Stimulated activated CD8-positive, alpha-beta memory T cell treated with anti-CD3 and anti-CD28 coated beads, Interleukin-4, amount 100 ng/mL, for 1 hour (primary cell): ENCODE measurements at places on chromosomes 12 and 14.

DNA sequence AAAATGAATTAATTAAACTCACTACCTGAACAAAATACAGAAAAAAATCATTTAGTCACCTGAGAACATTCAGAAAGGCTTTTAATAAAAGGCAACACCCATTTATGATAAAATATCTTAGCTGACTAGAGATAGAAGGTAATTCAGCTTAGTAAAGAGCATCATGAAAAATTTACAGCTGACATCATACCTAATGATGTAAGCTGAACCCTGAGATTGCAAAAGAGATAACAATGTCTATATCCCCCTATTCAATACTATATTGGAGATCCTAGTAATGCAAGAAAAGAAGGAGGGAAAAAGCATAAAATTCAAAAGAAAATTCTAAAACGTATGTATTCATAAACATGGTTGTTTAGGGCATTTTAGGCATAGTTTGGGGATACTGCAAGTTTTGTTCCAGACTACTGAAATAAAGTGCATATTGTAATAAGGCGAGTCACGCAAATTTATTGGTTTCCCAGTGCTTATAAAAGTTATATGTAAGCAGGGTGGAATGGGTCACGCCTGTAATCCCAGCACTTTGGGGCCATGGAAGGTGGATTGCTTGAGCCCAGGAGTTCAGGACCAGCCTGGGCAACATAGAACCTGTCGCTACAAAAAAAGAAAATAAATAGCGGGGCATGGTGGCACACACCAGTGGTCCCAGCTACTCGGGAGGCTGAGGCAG lies 292.0 kb downstream of the FBXL14 start:
- no peak for DNase-seq

DNA sequence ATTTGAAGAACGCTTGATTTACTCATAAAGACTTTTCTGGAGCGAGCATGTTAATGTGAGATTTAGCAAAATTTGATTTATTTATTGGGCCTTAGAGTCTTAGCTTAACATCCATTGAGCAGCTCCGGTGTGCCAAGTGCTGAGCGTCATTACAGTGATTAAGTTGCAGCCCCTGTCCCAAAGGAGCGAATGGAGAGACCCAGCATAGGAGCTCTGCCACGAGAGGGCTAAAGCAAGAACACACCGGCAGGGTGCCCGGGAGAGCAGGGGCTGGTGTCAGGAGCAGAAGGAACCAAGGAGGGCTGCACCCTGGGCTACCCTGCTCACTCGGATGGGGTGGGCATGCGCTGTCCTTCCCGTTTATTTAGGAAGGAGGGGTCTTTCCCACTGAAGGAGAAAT lies 50.6 kb downstream of the PPP2R5C start:
- DNase-seq: no peak

DNA sequence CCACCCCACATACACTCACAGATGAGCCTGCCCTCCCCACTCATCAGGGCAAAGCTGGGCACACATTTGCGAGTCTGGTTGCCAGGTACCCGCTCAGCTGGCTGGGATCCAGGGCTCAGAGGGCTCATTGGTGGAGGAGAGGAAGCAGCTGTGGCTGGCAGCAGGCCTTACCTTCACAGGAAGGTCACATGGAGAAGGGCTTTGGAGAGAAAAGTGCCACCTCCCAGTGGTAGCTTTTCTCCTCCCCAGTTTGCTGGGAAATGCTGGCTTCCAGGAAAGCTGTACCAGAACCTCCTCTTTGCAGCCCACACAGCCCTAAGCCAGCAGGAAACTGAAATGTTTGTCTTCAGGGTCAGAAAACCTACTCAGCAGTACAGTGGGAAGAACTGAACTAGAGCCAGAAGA lies 55.6 kb downstream of the LGMN start:
- no peak for DNase-seq

DNA sequence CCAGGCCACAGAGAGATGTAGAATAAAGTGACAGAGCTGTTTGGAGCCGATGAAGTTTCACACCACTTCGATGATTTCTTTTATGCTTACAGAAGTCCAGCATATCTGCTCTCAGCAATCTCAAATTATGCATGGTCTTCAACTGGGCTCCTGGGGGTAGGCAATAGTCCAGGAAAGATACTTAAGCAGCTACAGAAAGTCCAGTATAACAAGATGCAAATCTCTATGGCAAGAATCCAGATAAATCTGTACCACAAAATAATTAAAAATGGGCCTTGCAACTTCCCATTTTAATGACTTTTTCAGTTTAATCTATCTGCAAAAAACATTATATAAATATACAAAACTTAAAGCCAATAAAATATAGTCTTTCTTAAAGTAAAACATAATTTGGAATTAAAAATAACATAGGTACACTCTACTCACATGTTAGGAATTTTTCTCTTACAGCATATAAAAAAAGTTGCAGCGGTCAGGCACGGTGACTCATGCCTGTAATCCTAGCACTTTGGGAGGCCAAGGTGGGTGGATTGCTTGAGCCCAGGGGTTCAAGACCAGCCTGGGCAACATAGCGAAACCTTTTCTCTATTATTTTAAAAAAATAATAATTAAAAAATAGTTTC lies 20.5 kb upstream of the RAD51AP1 start:
- DNase-seq: no peak

- no peak for DNase-seq
Measured at GRCh38 chr12:46400406-46400805, 27.8 kb upstream of the SLC38A2 start.

DNA sequence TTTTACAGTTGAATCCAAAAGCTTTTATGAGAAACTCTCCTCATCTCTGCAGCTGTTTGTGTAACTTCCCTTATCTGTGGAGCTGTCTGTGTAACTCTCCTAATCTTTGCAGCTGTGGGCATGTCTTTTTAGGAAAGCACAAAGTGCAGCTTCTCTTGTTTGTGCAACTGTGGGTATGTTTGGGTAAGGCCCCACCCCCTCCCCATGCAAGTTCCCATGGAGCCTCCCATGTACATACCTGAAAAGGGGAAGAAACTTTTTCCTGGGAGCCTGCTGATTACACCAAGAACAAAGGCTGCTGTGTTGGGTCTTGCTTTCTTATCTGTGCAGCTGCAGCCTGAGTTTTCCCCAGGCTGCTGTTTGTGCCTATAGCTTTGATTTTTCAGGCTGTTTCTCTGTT lies 42.7 kb upstream of the CDKN3 start:
- DNase-seq: no peak

DNA sequence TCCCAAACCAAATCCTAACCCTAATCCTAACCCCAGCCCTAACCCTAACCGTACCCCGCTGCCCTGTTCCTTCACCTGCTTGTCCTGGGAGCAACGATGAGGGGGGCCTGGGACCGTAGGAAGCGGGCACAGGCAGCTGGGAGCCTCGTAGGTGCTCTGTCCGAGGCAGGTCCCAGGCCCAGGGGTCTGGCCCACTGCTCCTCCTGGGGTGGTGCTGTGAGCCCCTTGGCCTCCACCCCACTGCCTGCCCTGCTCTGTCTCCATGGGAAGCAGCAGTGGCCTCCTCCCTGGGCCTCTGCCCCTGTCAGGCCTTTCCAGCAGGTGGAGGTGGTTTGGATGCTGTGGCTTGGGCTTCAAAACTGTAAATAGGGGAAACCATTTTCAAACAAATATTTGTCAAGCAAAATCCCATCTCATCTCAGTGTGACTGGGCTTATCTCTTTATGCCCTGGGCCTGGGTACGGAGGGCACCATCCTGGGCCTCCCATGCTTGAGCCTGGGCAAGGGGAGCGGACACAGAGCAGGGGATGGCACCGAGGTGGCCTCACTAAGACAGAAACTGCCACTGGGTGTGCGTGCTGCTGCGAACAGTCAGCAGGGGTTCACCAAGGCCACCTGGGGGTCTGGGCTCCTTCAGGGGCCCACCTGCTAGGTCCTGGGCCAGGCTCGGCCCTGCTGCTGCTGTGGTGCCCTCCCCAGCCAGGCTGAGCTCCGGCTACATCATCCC lies 3.7 kb upstream of the BEGAIN start:
- DNase-seq: no peak

- DNase-seq: no peak
Measured at GRCh38 chr14:81068176-81068782, 112.9 kb downstream of the TSHR start.

- DNase-seq: no peak
Measured at GRCh38 chr12:41234692-41235091, 46.6 kb downstream of the PDZRN4 start.

- DNase-seq: no peak
Measured at GRCh38 chr12:14191612-14192011, 173.9 kb upstream of the ATF7IP start.

GRCh38 chr12:102415515-102415914 lies 64.8 kb downstream of the IGF1 start:
- DNase-seq: no peak

DNA sequence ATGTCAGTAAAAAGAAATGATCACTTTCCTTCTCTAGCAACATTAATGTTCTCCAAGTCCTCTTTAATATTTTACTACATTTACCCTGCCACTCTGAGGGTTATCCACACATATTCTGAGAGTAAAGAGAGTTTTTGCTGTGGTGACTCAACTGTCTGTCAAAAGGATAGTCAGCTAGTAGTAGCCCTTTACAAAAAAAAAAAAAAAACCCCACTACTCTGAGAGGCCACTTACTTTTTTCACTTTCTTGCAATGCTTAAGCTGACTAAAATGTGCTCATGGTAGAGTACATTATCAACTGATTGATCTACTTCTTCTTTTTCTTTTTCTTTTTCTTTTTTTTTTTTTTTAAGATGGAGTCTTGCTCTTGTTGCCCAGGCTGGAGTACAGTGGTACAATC lies 27.6 kb upstream of the PPM1A start:
- no peak for DNase-seq

GRCh38 chr14:28653521-28653920 lies 113.1 kb upstream of the FOXG1 start:
- DNase-seq: no peak

DNA sequence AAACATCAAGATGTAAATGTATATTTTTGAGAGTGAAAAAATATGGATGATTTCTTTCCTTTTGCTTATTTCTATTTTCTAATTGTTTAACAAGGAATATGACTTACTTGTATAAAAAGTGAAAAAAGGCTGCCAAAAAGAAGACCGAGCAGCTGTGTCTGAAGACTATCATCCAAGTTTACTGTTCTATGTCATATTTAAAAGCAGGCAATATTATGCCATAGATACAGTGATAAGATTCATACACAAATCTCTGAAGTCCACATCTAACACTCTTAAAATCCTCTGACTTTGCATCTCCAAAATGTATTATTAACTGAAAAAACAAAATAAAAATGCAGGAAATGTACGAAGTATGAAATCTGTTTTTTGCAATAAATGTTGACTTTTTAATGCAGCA lies 109.1 kb downstream of the SEC23A start:
- DNase-seq: no peak

DNA sequence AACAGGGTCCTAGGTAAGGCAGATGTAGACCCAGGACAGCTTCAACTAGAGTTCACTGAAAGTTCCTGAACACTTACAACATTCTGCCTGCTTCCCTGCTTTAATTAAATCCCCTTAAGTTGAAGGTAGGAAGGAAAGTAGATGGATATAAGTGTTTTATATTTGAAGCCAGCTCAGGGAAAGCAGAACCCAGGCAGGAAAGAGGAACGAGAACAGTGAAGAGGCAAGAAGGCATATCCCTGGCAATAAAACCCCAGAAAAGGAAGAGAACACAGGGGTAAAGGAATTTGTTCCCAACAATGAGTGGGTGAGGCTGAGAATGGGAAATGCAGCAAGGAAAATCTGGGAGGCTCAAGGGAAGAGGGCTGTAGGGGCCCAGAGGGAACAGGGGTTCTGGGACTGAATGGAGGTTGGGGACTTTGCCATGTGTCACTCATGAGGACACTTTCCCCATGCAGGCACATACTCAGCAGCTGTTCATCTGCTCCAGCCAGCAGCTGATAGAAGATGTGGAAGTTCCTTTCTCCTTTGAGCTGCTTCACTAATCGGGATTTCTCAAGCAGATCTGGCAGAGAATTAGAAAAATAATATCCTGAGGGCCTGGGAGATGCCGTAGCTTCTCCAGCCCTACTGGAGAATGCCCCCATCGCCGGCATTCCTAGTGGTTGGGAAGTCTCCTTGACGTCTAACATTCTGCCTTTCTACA lies 3.7 kb downstream of the MYO1A start:
- no peak for DNase-seq

DNA sequence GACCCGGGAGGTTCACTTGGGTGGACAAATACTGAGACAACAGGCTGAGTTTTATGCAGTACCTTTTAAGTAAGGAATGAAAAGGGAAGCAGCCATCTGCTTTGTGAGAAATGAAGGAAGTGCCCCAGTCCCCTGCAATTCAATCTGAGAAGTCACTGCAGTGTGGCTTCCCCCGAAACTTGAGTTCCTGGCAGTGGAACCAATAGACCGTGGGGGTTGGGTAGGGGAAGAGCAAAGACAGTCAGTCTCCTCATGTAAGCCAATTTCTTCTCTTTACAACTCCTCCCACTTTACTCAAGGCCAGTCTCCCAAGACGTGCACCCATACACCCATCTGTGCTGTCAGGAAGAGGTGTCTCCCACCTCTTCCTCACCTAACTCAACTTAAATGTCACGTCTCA lies 206.5 kb downstream of the BCAT1 start:
- no peak for DNase-seq

DNA sequence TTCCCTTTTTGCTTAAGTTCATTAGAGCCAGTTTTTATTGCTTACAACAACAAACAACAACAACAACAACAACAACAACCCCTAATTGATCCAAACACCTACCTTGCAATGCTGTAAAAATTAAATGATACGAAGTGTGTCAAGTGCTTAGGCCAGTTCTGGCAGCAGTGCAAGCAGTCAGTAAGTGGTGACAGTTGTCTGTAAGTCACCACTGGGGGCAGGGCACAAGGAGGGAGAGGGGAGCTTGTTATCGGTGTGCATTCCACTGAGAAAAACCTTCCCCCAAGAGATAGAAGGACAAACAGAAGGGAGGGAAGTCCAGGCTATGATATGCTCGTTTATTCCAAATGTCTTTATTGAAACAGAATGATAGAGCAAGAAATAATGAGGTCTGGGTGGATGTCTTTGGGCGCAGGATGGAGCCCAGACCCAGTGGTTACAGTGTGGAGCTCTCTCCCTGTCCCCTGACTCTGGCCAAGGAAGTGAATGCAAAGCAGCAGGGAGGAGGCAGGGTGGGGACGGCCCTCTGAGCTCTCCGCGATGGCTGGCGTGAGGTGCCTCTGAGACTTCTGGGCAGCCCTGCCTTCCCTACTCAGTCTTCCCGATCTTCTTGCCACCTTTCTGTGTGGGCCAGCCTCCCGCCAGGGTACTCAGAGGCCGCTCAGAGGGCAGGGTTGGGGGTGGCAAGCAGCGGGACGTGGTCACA lies 6.5 kb downstream of the SLC22A17 start:
- no peak for DNase-seq
